ENCODE measurements at places on chromosomes 13 and 19.

GRCh38 chr13:29481603-29482002, 113.9 kb downstream of the SLC7A1 start:
- no peak for DNase-seq

GRCh38 chr13:111791131-111791530, 275.8 kb upstream of the SOX1 start:
- no peak for DNase-seq

- DNase-seq, result no peak
Observed at GRCh38 chr19:56404705-56405056, 549 bp downstream of the ZNF583 start.

- DNase-seq, result no peak
Observed at GRCh38 chr19:50712833-50713232, 6.8 kb downstream of the SHANK1 start.

DNA sequence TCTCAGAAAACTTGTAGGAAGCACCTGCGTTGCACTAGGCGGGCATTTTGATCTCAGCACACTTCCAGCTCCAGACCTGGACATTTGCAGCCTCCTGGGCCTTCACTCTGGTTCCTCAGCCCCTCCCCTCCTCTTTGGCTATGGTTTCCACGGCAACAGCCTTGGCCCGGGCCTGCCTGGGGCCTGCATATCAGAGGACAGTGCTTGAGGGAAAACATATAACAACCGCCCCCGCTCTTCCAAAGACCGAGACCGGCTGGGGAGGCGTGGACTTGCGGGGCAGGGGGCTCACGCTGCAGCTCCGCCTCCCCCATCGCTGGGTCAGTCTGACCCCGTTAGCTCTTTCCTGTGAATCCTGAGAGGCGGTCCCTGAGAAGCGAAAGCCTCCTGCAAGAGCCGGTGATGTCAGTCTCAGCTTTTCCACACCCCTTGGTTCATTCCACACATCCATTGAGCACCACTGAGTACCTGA, 125.7 kb upstream of the PEG3 start:
- DNase-seq, result no peak

- no peak for DNase-seq
Observed at GRCh38 chr19:2983351-2984214, 6.2 kb downstream of the TLE6 start.

GRCh38 chr13:46121033-46121432, 16.2 kb upstream of the CPB2 start:
- no peak for DNase-seq

GRCh38 chr13:45040622-45041021, 51.3 kb downstream of the GPALPP1 start:
- DNase-seq, result no peak

DNA sequence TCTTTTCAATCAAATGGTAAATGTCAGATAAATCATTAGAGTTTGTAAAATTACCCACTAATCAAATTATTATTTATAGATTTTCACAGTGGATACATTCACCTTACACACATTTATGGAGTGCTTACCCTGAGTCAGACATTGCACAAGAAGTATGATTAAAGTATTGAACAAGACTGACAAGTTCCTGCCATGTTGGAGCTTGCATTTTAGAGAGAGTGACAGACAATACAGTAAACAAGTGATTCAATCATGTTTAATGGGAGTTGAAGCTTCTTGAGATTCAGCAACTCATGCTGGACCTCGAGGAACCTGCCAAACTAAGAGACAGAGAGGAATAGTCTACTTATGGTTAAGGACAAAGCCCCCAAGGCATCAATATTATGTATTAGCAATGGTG, 487.8 kb downstream of the PCDH17 start:
- no peak for DNase-seq

DNA sequence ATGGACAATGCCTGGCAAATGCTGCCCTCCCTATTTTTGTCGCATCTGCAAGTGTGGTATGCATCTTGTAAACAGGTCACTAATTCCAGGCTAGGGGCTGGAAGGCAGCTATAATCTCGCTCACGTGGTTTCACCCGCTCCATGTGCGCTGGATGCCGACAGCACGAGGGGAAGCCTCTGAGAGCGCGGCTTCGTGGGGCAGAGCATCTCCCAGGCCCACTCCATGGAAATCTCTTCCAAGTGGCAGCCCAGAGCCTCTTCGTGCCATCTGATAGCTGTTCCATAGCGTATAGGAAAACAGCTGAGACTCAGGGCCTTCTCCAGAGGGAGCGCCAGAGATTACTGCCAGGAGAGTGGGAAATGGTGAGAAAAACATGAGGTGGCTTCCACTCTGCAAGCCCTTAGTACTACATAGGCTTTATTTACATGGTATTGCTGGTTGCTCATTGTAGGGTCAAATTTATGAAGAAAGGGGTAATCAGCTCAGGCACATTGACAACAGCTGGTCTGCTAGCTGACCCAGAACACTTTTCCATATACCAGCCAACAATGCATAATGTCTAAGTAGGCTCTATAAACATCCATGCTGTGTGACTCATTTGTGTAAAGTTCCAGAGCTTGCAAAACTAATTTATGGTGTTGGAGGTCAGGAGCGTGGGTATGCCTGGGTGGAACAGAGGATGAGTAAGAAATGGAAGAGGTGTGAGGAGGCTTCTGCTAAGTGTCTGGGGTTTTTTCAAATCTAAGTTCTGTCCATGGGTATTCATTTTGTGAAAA, 165.2 kb downstream of the SHISA2 start:
- DNase-seq, result no peak

- DNase-seq, result no peak
Observed at GRCh38 chr13:101398191-101398590, 18.1 kb downstream of the NALCN start.

- no peak for DNase-seq
Observed at GRCh38 chr13:92612892-92613291, 613.7 kb upstream of the GPC6 start.

DNA sequence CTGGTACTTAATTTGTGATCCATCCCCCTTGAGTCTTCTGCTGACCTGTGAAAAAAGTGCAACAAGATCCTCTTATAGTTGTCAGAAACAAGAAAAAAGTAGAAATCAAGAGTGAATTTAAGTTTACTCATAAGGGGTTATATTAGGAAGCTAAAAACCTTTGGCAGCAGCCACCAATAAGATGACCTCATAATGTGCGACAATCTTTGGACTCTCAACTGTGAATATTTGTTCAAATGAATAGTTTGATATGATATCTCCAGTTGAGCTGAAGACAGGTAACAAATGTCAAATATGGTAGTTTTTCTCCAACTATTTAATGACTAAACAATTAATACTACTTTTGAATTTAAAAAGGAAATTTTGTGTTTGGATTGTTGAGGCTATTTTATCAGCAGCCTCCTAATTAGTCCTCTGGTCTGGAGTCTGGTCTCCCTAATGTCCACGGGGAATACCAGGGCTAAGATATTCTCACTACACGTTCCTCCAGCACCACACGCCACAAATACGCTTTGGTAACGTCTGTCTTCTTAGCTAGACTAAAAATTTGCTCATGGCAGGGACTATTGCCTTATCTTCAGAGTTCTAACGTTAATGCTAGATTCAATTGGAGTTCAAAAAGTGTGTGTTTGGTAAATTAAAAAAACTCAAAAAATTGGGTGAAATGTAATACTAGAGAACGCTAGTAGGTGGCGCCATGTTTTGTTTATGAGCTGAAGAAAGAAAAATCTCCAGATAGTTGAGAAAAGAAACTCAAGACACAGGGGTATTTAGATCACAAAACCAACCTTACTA, 51.0 kb upstream of the PDX1 start:
- DNase-seq, result no peak

GRCh38 chr19:18264971-18265540, 9.2 kb downstream of the IQCN start:
- DNase-seq, result no peak

DNA sequence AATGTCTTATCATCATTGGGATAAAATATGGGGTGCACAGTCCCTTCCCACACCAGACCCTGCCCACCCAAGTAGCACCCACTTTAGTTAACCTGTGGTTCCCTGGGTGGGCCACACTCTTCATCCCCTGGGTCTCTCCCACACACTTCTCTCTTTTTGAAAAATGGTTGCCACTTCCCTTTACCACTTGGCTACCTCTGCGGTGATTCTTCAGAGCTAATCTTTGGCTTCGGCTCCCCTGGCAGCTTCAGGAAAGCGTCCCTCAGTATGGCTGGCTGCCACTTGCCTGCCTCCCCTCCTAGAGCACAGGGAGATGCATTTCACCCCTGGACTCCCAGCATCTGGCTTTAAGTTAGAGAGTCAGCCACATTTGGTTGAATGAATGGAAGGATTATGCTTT, 18.2 kb downstream of the CCNA1 start:
- DNase-seq, result no peak

GRCh38 chr19:43997631-43998290, 5.0 kb upstream of the ZNF230 start:
- DNase-seq, result no peak

DNA sequence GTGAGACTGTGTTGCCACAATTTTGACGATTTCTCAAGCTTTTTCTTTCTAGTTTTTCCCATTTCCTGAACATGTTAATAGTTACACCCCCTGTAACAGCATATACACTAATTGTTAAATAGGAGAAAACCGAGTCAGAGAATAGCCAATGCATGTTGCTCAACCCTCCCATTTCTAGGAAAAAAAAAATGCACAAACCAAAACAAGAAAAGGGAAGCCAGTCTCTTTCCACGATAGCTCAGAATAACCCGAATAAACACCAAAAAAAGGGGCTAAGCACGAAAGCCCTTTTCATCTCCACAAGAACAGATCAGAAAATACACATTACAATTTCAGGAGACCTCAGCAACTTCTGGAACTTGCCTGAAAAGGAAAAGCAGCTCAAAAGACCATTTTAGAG, 16.3 kb downstream of the LATS2 start:
- no peak for DNase-seq

DNA sequence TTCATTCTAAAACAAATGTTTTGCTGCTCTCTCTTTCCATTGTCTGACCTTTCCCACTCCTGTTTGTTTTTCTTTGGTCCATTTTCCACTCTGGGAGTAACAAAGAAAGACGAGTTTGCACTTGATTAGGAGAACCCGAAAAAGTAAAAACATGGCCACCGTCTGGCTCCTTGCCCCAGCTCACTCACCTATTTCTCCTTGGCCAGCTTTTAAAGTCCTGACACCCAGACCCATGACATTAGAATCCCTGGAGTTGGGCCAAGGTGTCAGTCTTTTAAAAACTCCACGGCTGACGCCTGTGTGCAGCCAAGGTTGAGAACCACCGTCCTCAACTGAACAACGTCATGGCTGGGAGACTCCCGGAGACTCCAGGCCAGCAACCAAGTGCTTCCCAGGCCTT, 63.6 kb upstream of the FLT1 start:
- no peak for DNase-seq
